NCI-H2081 (cell line): ENCODE measurements at places on chromosomes 1 and 21.

- DNase-seq: peak; percentile 63
These were observed 29.9 kb upstream of the SAMD13 start for GRCh38 chr1:84271441-84272151.

- no peak for DNase-seq
These were observed 121.6 kb upstream of the IRF2BP2 start for GRCh38 chr1:234731569-234732085.

DNA sequence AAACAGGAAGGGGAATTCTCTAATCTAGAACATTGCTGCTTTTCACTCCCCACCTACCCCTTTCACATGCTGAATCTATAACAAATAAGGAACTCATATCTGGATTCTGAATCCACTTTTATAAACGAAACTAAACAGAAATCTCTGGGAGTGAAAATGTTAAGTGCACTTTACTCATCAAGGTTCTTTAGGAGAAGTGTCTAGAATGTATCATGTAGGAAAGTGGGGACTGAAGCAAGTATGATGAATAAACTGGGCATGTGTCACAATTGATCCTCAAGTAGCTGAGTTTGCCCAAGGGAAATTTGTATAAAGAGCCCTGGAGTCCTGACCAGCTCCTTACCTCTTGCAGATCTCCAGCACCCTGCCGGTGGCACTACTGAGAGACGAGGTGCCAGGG is 19.8 kb downstream of the AVPR1B start:
- DNase-seq: no peak

DNA sequence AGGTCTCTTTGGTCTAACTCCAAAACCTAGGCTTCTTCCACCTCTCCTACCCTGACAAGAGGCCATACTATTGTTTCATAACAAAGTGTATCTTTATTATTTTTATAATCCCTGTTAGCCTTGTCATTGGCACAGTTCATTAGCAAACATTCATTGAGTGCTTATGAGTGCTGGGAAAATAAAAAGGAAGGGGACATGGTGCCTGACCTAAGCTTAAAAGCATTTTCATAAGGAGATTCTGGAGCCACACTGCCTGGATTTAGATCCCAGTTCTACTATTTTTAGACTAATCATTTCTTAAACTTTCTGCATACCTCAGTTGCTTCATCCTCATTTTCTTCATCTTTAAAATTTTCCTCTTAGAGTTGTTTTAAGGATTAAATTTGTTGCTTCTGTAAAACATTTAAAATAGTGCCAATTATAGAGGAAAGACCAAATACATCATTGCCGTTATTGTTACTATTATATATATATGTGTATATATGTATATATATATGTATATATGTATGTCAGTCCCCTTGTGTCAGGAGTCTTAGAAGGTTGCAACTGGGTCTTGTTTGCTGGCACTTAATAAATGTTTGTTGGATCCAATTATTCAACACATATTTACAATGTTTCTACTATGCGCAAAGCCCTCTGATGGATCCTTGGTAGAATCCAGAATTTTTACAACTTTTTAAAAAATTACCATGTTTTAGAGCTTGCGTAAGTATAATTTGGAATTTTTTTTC is 250.9 kb upstream of the SGIP1 start:
- DNase-seq: no peak

- DNase-seq: no peak
These were observed 7.9 kb upstream of the UMODL1 start for GRCh38 chr21:42063191-42063570.

DNA sequence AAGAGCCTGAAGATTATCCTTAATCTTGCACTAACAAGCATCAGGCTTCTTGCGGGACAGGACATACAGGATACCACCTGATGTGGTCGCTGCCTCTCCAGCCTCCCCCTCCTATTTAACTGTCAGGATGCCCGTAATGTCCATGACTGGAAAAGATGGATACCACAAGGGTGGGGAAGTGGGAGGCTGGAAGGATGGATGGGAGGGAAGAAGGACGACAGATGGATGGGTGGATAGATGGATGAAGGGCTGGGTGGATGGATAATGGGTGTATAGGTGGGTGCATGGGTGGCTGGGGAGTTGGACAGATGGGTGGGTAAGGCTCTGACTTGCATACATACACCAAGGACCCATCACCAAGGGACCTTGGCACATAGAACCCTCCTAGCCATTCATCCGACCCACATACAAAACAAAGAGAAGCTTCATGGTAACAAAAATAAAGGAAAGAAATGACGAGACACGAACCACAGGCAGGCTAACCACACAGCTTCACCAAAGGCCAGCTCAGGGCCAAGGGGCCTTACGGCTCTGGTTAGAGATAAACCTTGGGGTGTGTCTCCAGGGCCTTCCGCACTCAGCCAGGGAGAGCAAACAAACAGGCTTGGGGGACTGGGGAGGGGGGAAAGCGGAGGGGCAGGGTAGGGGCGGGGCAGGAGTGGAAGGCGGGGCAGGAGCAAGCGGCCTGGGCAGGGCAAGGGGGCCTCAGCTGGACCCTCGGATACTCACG is 50.5 kb downstream of the HSPG2 start:
- no peak for DNase-seq

GRCh38 chr21:38664315-38664714 is 141.4 kb upstream of the ETS2 start:
- no peak for DNase-seq

DNA sequence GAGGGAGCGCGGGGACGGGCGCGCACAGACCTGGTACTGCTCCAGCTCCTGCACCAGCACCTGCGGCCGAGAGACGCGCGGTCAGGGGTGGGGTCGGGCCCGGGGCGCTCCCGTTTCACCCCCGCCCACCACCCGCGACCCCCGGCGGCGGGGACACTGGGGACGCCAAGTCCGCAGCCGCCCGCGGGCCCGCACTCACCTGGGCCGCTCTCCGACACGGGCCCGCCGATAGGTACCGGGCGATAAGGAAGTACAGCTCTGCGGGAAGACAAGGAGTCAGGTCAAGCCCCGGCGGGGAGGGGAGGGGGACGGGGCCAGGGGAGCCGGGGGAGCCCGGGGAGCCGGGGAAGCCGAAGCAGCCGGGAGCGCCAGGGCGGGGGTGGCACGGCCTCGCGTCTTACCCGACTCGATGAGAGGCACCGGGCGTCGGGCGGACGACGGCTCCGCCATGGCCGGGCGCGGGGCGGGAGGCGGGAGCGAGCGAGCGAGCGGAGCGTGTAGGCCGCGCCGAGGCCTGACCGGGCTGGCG is 326 bp downstream of the BRWD1 start:
- no peak for DNase-seq

DNA sequence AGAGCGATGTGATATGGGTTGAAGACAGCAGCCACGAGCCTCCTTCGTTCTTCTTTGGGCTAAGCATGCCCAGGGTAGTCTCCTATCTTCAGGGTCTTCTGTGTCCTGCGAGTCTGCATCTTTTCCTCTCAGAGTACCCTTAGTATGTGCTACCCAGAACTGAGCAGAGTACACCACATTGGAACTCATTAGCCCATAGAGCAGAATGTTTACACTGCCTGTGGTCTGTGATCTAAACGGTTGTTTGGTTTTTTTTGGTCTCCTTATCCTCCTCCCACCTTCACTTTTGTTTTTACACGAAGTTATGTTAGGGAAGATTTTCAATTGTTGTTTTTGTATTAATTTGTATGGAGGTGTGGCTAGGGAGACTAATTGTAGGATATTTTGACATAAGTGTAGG is 126.4 kb downstream of the NEK7 start:
- peak; percentile 10 for DNase-seq

DNA sequence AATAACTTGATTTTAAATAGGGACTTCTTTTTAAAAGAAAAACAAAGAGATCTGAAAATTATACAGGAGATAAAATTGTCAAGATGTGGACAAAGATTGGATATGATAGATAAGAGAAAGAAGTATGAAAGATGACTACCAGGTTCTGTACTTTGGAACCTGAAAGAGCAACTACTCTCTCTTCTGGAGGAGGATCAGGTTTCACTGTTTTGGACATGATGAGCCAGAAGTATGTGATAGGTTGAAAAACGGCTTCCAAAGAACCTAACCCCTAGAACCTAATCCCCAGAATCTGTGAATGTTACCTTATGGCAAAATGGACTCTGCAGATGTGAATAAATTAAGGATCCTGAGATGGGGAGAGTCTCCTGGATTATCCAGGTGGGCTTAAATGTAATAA is 26.2 kb downstream of the RSBN1 start:
- no peak for DNase-seq

GRCh38 chr21:34126269-34126668 is 52.9 kb downstream of the MRPS6 start:
- peak; percentile 0 for DNase-seq

GRCh38 chr1:224198572-224198971 is 15.5 kb downstream of the DEGS1 start:
- no peak for DNase-seq

DNA sequence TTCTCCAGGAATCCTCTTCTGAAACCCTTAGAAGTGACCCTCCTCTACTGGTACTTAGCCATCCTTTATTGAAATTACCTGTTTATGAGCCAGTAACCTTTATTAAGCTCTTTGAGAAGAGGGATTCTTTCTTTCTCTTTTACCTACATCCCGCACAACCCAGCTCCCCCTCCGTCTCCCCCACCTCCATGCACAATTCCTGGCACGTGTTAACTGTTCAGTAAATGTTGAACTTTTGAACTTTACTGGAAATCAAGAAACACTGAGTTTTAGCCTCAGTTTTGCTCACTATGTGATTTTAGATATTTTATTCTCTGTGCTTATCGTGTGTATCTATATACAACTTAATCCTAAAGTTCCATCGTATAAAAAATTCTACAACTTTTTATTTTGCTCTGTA is 1.8 kb downstream of the TMED5 start:
- DNase-seq: peak; percentile 3

DNA sequence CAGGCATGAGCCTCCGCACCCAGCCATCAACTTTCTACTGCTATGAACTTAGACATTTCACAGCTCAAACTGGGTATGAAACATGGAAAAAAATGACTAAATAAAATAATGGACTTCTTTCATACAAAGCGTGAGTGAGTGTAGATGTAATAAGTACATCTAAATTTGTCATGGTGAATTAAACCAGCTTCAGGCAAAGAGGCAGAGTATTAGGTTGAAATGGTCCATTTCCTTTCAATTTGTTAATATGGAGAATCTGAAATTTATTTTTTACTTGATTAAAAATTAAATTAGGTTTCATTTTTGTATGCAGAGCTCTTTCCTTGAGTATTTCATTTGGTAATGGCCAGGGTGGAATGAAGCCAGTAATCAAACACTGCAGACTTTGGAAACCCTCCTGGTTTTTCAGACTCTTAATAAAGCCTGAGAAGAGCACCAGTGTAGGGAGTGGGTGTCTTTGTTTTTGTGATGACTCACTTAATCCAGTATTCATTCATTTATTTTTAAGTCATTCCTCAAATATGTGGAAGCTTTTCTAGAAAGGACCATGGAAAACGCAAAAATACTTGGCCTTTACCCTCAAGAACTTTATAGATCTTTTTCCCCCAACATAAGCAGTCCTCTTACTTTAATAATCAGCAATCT is 49.2 kb downstream of the ALG14 start:
- DNase-seq: no peak

GRCh38 chr1:89771991-89772560 is 48.8 kb upstream of the LRRC8D start:
- DNase-seq: no peak

GRCh38 chr1:112002514-112002913 is 13.0 kb upstream of the KCND3 start:
- DNase-seq: no peak

DNA sequence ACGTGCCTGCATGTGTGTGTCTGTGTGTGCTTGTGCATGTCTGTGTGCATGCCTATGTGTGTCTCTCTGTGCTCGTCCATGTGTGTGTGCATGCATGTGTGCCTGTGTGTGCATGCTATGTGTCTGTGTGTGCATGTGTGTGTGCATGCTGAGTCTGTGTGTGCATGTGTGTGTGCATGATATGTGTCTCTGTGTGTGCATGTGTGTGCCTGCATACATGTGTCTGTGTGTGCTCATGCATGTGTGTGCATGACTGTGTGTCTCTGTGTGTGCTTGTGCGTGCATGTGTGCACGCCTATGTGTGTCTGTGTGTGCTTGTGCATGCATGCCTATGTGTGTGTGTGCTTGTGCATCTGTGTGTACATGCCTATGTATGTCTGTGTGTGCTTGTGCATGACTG is 52.3 kb downstream of the TCP10L start:
- no peak for DNase-seq

- no peak for DNase-seq
These were observed 118.6 kb downstream of the LRIG2 start for GRCh38 chr1:113191579-113192076.

DNA sequence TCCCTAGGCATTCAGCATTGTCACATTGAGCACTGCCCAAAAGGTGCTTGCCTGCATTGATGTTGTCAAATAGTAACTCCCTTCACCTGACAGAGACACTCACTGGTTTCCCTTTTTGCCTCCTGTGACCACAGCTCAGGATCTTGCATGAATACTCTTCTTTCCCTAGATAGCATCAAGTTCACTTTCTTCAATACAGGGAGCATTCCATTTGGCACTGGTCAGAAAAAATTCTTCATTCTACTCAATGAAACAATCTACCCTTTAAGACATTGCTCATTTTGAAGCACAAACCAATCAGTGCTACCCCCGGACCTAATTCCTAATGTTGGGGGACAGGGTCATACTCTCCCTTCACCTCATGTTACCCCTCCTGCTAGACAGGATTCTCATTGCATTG is 319.0 kb upstream of the SNX7 start:
- no peak for DNase-seq

DNA sequence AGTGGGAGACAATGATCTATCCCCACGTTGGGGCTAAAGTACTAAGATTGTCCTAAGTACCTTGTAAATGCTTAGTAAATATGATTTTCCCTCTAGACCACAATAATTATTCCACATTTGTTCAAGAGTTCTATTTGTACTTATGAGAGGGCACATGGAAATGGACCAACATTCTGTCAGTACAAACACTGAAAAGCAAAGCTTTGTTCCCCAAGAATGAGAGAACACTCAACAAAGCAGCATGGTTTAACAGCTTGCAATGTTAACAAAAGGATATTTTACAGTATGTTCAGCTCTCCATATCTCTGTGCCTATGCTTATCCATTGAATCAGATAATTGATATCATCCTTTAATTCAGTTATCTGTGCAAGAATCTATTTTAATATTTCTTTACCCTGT is 35.4 kb downstream of the RBM11 start:
- DNase-seq: no peak

- DNase-seq: no peak
These were observed 10.6 kb downstream of the PDE9A start for GRCh38 chr21:42663860-42664535.

DNA sequence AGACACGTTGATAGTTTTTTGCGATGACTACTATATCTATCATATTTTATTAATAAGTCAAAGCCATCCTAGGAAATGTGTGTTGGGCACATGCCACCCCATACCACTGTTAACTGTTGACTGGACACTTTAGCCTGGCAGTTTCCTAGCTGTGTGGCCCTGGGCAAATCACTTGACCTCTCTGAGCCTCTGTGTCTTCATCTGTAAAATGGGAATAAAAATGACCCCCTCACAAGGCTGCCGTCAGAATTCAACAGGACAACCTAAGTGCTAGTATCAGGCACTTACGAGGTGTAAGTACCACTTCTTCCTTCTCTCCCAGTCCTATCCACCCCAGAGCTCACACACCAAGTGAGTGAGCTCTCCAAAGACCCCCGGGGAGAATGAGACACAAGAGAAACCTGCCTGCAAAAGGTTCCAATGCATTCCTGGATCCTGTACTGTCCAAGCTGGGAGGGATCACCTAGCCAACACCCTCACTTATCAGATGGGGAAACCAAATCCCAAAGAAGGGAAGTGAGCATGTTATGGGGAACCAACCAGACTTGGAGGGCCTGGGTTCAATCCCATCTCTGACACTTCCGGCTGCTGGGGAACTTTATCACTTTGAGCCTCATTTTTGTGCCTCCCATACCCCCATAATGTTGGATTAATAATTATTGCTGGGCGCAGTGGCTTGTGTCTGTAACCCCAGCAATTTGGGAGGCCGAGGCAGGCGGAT is 24.9 kb downstream of the HSPG2 start:
- no peak for DNase-seq
